SK-N-SH treated with all-trans-retinoic acid at 6 μM for 48 hours (cell line): ENCODE measurements at places on chromosomes 7 and 10.

- peak; percentile 89 for ATAC-seq
Observed at GRCh38 chr7:91557789-91558404, 293.7 kb downstream of the FZD1 start.

DNA sequence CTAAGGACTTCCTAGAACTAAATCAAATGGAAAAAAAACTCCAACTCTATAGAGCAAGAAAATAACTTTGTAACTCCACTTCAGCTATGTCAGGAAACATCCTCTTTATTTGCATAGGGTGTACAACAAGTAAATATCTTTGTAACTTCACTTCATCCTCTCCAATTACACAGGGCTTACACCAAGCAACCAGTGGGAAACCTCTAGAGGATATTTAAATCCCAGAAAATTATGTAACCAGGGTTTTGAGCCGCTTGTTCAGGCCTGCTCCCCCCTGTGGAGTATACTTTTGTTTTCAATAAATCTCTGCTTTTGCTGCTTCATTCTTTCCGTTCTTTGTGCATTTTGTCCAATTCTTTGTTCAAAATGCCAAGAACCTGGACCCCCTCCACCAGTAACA, 22.2 kb downstream of the LIPJ start:
- ATAC-seq: no peak

DNA sequence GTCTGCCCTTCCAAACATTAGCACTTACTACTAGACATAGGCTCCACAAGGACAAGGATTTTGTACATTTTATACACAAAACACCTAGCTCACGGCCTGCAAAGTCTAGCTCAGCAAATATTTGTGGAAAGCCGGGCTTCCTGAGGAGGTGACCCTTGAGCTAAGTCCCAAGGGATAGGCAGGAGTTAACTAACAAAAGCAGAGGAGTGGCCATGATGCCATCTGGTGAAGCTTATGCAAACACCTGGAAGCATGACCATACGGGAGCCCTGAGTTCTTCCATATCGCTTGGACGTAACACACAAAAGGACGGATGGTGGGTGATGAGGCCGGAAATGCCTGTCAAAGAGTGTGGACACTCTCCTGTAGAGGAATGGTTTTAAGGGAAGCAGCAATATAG, 25.9 kb upstream of the YAE1 start:
- no peak for ATAC-seq

DNA sequence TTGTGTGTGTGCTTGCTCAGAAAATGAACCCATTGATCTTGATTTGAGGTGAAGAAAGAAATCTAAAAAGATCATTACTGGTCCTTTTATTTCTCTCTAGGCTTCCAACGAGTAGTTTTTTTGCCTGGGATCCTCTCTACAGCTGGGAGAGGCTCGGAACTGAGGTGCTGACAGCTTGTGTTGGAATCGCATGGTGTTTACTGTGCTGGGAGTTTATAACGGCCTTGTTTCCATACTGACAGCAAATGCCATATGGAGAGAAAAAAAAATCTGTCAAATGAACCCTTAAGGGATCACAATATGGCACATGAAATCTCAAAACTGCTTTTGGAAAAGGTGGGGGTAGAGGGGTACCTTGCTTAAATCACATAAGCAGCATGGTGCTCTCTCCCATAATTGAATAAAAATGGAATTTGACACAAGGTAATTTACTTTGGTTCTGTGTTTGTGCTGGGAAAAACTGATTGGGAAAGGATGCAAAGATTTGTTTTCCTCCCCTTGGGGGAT, 165.0 kb downstream of the RGS10 start:
- ATAC-seq: no peak

- ATAC-seq: no peak
Observed at GRCh38 chr7:145850636-145851035, 266.0 kb upstream of the CNTNAP2 start.

DNA sequence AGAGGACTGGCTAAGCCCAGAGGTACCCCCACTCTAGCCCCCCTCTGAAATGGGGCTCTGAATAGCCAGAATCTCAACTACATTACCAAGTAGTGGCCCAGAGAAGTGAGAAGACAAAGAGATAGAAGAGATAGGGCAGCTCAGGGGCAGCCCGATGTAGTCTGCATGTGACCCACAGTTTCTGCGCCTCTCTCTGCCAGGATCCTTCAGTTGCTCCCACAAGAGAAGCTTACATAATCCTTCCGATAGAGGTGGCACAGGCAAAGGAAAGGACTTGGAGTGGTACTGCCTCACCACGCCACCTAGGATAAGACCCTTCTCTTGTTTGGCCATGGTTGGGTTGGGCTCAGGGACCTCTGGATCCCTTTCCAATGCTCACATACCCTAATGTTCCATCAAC, 5.4 kb upstream of the PDE1C start:
- no peak for ATAC-seq
